D721Med (cell line): ENCODE measurements at places on chromosomes 12 and 14.

GRCh38 chr12:51924551-51925319 lies 17.4 kb downstream of the ACVRL1 start:
- DNase-seq, result no peak

- no peak for DNase-seq
These were observed 61.4 kb downstream of the CCNK start for GRCh38 chr14:99542566-99542965.

DNA sequence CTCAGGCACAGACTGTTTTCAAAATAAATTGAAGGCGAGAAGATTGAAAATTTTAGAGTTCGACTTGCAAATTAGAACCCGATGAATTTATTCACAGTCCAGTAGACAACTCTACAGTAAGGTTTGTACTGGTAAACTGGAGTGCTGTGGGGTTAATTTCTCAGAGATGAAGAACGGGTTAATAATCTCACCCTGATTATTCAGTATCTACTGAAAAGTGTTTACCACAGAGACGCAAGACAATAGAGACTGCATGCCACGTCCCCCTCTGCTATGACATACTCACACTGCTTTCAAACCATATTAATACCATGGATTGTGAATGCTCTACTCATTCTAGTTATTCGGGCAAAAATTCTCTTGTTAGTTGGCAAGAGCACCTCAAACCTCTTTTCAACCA lies 36.1 kb downstream of the CFL2 start:
- no peak for DNase-seq

DNA sequence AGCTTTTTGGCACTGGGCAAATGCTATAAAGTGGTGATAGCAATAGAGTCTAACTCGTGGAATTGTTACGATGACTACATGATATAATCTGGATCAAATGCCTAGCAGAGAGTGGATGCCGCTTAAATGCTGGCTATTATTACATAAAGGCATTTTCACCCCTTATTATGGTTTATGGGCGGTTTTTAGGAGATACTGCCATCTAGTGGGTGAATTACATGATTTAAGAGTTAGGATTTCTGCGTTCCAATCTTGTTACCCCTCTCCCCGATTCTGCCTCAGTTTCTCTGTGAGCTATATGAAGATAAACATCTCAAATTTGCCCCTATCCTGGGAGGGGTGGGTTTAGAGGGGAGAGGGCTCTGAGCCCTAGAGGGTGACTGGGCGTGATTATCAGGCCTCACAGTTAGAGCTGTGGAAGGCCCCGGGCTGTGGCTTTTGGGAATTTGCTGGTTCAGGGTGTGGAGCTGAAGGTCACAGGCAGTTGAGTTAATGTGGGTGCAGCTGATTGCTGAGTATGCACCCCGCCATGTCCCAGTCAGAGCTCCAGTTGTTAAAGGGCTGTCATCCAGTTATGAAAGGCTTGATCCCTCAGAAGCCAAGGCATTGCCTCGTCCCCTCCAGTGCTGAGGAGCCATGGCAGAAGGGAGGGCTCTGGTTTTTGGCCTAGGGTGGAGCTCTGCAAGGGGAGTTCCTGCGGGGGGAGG lies 14.4 kb downstream of the CLSTN3 start:
- DNase-seq, result peak; percentile 46

DNA sequence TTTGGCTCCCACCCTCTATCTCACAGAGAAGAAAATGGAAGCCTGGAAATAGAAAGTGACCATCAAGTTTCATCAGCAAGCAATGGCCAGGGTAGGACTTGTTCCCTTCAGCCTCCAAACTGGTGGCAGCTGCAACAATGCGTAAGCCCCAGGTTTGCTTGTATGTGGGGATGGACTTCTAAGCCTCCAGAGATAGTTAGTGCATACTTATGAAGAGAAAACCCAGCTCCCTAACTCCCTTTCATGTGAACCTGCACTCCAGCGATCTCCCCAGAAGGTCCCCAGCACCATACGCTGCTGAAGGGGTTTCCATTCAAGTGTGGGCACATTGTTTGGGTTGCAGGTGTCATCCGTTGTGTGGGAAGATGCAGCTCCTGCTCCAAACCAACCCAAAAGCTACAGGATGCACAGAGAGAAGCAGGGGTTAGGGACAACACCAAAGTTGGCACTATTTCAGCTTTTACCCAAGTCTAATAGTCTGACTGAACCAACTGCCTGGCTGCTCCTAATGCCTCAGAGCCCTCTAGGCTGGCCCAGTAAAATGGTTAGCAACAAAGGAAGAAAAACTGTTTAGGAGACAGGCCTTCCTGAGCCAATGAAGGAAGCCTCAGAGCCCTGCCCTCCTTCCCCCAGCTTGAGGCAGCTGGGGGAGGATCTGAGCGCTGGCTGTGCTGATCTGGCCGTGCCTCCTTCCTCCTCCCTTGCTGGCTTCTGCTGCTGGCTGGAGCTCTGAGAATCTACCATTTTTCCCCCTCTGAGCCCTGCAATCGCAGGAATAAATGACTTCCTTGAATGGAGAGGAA lies 12.3 kb downstream of the ZFP36L1 start:
- DNase-seq, result no peak

GRCh38 chr12:105967038-105967776 lies 171.5 kb downstream of the NUAK1 start:
- DNase-seq, result no peak
